ENCODE measurements at places on chromosomes 4 and X.
A peak's percentile ranks its signal among the peaks of the same experiment; 100 is the strongest.

DNA sequence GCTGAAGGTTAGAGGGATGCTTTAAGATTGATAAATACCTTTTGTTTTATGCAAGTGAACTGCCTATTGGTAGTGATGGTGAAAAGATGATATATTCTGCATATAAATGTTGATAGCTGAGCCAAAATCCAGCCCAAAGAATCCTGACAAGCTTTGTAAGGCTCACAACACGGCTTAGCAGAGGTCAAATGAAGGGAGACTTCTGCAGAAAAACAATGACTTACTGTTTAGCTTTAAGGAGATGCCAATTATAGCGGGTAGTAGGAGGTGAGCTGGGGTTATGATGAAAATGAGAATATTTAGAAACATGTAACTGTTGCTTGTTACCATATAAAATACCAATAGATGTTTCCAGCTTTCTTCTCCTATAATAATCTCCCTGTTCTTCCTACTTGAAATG, 97.1 kb downstream of the AFF1 start:
- DNase-seq, result no peak

DNA sequence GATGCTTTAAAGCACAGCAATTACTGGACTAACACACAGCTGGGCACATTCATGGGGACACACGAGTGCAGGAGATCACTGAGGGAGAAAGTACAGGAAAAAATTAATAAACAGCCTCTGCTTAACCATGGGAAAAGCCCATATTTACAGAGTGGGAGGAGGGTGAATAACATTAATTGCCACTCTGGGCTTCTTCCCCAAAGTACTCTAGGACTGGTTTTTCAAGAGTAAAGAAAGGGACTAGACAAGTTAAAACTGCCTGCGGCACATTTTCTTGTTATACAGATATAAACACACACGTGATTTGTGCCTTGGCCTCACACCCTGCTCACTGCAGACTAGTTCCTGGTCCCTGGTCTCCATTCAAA, 179.7 kb upstream of the TET2 start:
- no peak for DNase-seq

DNA sequence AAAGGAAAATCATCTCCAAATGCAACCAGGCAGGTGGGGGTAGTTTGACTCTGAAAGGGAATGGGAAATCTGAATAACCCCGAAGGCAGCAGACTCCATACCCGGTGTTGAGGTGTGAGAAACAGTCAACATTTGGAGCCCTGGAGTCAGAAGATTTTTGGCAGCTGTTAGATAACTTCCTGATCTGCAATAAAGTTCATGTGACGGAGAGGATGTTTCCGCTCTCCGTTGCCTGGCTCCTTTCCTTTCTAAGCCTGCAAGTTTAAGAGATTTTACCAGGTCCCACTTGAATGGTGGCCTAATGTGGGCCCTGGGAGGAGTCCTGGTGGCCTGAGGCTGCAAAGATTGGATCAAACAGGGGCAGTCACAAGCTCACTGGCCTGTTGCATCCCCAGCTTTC, 27.7 kb downstream of the HAND2 start:
- no peak for DNase-seq

DNA sequence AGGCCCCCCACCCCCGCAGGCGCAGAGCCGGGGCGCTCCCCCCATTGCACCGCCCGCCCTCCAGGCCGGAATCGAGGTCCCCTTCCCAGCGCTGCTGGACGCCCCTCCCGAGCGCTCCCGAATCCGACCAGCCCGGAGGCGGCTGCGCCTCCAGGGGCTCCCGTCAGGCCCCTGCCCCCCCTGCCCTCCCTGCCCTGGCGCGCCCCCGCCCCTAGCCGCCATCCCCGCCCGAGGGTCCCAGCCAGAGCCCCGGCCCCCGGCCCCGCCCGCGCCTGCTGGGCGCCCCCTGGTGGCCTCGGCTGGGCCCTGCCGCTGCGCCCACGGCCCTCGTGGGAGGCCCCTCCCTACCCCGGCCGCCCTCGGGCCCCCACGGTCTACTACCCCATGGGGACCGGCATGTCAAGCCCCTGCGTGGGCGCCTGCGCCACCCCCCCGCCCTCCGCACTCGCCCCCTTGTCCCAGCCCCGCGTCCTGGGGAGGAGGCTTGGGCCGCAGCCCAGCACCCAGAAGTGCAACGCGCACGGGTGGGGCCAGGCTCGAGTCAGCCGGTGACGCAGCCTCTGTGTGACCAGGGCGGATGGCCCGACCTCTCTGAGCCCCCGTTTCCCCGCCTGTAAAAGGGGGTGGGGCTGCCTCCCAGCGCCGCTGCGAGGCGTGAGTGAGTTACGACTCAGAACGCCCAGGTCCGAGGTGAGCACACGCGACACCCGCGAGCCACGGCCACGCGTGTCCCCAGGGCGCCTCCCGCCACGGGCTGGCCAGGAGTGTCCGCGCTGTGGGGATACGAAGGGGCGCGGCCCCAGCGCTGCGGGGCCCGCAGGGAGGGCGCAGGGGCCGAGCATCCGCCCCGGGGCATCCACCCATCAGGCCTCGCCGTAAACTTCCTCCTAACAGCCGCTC, 104.9 kb downstream of the FAM53A start:
- DNase-seq, result peak; percentile 79

DNA sequence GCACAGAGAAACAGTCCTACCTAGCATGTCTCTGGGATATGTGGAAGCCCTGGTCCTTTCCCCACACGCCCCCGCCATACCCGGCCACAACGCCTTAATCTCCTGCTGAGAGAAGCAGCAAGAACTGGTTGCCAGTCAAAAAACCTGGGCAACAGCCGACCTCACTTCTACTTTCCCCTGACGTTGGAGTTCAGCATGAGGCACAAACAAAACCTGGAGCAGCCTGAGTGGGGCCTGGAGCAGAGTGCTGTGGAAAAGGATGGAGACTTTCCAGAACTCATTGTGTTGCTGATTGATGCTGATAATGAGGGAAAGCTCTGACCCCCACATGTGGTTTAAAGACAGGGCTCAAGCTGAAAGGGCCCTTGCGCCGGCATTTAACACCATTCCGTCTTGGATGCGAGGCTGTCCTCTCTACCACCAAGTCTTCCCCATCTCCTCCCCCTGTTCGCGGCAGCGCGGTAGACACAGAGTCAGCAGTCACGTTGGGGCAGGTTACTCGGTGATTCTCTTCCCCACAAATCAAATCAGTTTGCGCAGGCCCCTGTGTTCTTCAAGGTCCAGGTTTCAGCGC, 666 bp downstream of the CCDC158 start:
- DNase-seq, result no peak

DNA sequence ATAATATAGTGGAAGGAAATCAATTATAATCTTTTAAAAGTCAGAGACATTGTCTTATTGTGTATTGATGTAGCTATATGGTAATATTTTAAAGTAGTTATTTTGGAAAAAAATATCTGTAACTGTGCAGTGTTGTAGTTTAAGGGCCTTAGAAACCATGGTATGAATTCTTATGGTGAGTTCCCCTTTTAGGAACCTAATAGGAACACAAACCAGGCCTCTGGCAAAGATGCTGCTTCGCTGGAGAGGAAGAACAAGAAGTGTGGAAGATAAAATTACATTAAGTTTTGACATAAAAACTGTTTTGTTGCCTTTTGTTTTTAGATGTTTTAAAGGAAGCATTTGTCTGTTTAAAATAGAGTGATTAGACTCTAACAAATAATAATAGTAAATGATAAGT, 10.9 kb upstream of the TMPRSS11D start:
- DNase-seq, result no peak

GRCh38 chrX:129590596-129590995, 50.5 kb downstream of the OCRL start:
- no peak for DNase-seq

DNA sequence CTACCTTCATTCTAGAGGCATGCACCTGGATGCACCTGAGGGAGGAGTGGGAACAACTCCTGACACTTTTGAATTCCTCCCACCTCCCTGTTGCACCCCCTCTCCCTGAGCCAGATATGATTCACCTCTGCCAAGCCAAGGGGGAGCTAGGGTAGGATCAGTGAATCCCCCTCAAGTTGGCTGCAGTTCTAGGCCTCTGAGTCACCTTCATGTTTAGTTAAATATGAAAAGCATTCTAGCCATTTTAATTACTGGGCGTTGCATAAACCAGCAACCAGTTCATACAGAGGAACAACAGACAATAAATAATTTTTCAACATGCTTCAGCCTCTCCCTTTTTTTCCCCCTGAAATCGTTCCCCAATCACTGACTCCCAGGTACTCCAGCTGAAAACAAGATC, 1440.2 kb downstream of the ADGRL3 start:
- DNase-seq, result no peak

DNA sequence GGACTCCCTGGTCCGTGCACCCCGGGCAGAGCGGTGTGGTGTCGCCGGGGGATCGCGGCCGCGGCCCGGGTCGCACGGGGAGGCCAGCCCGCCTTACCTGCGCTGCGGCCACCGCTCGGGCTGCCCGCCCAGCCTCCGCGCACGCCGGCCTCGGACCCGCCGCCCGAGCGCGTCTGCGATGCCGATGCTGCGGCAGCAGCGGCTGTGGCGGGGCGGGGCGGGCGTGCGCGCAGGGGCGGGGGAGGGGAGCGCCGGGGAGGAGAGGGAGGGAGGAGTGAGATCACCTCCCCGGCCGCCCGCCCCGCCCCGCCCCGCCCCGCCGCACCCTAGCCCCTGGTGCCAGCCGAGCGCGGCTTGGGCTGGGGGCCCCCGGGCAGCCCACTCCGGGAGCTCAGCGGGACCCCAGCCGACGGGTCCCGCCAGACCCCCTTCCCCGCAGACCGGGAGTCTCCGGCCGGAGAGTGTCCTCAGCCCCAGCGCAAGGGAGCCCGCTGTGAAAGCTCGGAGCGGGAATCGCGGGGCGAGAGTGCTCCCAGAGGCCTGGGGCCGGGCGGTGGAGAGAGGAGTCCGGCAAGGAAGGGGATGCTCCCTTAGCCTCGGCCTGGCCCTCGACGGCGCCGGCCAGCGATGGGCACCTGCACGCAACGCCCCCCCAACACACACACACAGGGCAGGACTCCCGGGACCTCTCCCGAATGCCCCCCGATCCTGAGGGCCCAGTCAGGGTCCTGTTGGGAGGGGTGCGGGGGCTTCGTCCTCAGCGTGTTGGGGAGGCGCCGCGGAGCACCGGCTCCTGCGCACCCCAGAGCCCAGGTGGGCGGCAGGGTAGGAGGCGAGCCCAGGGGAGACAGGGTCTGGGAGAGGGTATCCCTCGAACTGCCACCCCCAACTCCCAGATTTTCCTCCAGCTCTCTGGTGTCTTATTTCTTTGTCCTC, at the start of gene L1CAM:
Gene L1CAM, minus strand, starts transcription at position 206 of the 936 bp plus-strand sequence. CDS start 10,337 bp downstream, outside the sequence.
- DNase-seq, result no peak

DNA sequence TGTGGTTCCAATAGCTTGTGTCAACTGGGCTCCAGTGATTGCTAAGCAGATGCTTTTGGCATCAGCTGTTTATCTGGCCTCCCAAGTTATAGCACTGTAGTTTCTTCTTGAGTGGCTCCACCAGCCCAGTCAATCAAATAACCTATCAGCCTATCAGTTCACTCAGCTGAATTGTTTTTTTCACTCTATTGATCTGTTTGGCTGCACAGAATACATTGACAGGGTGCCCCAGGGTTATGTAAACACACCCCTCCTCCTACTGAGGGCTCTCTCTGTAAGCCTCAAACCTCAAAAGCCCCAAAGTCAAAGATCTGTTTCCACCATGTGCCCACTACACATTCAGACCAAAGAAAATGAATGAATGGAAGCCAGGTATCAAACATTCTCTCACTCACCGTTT, 214.0 kb downstream of the HS6ST2 start:
- no peak for DNase-seq

GRCh38 chr4:152525878-152526277, 10.0 kb downstream of the FBXW7 start:
- DNase-seq, result no peak

GRCh38 chrX:105646592-105647372, 175.6 kb upstream of the NRK start:
- DNase-seq, result no peak

DNA sequence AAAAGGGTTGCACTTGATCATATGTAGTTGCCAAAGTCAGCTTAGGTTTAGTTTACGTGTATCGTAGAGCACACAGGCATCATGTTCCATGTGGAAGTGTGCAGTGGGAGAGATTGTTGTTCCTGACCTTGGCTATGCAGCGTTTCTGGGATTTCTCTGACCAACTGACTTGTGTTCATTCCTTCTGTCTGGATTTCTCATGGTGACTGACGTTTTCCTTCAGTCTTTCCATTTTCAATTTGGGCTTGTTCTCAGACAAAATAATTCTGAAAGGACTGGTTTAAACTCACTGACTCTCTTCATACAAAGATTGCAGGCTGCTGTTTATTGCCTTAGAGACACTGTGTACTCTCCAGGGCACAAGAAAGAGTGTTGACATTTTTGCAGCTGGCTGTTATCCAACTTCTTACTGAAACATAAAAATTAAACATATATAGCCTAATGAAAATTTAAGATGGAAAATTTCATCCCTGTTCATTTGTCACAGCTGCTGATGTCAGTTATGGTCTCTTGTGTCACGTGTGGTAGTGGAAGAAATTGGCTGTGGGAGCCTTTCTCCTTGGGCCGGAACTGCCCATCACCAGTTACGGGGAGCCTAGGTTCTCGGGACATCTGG, 95.4 kb downstream of the TNIP2 start:
- DNase-seq, result no peak

DNA sequence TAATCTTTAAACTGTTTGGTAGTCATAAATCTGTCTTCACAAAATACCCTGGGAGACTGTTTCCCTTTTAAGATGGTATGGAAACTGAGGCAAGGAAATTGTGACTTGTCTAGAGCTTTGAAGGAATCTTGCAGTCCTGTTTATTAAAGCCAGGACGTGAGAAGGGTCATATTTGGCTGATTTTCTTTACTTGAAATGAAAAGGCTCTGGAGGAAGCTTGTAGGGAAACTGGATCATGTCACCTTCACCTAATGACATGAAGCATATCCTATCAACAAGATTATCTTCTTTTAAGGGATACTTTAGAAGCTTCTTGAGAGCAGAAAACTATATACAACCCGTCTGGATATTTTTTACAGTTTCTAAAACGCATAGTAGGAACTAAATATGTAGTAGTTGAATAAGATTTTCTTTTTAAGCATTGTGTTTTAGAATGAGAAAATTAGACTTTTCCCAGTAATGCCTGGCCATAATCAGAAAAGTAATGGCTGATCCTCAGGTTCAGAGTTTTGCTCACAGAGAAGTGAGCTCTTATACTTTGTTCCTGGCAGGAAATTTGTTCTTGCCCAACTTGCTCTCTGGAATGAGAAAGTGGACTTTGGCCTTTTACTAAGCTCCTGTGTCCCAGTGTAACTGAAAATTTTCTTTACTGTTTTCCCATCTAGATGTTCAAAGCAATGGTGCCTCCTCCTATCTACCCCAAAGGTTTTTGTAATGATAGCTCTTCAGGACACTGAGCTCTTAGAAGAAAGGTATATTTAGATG, 136.8 kb upstream of the AFF2 start:
- no peak for DNase-seq

DNA sequence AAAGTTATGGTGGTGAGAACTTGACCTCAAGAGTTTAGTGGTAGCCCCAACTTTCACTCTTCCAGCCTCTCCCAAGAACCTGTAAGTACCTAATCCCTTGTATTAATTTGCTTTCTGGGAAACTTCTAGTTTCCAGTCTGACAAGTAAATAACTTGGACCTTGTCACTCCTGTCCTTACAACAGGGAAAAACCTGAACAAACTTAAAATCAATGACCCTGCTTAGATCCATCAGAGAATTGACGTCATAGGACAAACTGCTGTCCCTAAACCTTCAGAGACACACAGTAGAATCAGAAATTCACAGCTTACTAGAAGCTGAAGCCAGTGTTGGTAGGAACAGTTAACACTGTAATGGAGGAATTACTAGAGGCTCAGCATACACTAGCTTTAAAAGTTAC, 60.0 kb upstream of the DCLK2 start:
- DNase-seq, result no peak

- no peak for DNase-seq
These were observed 3.1 kb downstream of the PI4K2B start for GRCh38 chr4:25236971-25237370.
